Central memory CD4-positive, alpha-beta T cell (primary cell): ENCODE measurements at places on chromosomes 7 and 10.

- DNase-seq = no peak
These were observed 56.8 kb downstream of the XRCC2 start for GRCh38 chr7:152619027-152619739.

DNA sequence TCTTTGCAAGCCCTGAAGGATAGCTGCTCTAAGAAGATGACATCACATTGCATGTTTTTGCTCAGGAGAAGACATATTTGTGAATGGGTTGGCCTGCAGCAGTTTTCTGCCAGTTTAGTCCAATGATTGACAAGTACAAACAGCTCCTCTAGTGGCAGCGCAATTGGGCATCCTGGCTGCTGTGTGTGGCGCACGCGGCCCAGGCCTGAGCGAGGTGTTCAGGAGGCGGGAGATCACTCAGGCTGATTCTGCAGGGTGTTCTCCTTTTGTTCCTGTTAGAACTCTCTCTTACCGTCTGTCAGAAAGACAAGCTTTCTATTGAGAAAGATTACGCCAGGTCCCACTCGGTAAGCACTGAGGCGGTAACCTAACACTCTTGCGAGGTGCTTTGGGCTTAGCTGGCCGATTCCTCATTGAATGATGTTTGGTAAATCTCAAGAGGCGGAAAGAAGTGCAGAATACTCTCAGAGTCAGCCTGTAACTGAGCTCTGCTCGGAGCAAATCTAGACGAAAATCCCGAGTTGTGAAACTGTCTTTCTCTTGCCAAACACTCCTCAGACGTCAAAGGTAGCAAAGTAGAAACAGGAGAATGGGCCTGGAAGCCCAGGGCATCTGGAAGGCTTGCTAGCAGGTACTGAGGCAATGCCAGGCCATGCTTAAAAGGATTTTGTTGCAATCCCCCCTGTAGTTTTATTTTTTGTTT lies 219.2 kb upstream of the BMPER start:
- no peak for DNase-seq

DNA sequence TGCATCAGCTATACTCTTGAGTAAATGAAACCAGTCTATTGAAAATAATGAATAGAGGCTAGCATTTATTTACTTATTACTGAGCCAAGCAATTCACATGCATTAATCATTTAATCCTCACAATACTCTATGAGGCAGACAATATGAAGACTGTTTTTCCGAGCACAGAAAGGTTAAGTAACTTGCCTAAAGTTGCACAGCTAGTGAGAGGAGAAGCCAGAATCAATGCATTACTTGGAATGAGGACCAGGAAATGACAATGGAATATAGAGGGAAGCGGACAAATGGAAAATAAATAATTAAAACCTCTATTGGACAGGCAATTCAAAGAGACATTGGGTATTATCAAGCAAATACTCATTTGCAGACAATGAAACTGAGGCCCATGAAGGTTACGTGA lies 207.6 kb upstream of the PRKCQ start:
- DNase-seq = no peak

GRCh38 chr7:70389531-70390151 lies 742.3 kb upstream of the GALNT17 start:
- DNase-seq = no peak

DNA sequence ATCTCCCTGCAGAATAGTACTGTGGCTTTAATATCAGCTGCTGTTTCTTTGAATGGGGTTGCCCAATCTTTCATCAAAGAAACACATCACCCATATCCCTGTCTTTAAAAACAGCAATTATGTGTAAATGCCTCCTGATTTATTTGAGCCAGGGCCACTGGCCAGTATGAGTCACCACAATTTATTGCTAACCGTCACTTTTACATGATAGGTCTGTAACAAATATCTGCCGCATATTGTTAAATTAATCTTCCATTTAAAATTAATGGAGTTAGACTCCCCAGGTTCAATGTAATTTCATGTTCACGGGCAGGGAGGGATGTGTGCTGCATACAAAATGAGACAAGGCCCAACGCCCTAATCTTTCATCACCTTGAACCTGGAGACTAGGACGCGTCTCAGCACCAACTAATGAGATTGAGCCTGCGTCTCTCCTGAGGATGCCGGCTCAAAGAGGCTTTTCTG lies 673.4 kb downstream of the AUTS2 start:
- no peak for DNase-seq

DNA sequence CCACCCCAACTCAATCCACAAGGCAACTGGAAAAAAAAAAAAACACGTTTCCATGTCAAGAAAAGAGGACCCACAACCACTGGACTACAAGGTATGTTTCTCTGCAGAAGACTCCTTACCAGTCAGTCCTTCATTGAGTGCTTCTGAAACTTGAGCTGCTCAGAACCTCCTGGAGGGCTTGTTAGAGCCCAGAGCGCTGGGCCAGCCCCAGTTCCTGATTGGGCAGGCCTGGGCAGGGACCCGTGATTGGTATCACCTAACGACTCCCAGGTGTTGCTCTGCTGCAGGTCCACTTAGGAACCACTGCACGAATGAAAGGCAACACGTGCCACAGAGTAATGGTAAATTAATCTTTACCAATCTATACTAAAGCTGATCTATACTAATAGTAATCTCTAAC lies 473 bp upstream of the CCDC201 start:
- no peak for DNase-seq

- no peak for DNase-seq
These were observed 139.5 kb downstream of the ST7 start for GRCh38 chr7:117092785-117093184.

GRCh38 chr10:22016046-22016705 lies 12.6 kb upstream of the DNAJC1 start:
- DNase-seq = no peak

- DNase-seq = no peak
These were observed 316.8 kb upstream of the MTPN start for GRCh38 chr7:136293841-136294391.

DNA sequence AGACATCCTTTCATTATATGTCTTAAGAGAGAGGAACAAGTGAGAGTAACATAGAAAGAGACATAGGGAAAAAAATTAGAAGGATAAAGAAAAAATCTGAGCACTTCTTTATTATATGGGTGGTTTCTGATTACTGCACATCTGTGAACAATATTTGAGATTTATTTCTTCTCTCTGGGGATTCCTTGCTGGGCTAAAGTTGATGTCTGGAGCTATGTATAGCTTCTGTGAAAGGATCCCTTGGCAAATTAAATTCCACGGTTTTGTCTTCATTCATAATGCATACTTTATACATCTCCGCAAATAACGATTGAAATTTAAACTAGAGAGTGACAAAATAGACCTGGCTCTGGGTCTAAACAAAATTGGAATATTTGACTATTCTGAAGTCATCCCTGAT lies 232.2 kb upstream of the CTBP2 start:
- no peak for DNase-seq

DNA sequence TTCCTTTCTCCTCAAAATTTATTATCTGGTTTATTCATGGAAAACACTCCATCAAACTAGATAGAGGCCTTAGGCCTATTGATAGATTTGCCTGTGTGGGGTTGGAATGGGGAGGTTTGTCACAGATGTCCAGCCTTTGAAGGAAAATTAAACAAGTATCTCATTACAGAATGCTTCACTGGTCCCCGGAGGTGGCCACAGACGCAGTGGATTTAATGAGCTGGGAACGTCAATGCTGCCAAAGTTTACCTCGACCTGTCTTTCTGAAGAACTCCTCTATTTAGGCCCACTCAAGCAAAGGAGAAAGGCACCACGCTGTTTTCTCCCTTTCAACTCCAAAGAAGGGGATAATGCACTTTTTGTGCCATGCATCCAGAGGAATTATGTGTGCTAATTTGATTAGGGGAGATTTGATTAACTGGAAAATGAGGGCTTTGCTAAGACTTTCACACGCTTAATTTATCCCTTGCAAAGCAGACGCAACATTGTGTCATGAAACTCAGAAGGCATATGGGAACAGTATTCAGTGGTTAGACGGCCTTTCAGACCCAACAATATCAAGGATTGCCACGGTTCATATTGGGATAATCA lies 558.8 kb upstream of the GALNT17 start:
- DNase-seq = no peak

- DNase-seq = no peak
These were observed 448.4 kb upstream of the COBL start for GRCh38 chr7:51764976-51765375.

GRCh38 chr7:30363778-30364563 lies 79.6 kb downstream of the ZNRF2 start:
- DNase-seq = no peak

GRCh38 chr10:116141855-116142254 lies 131.2 kb downstream of the GFRA1 start:
- DNase-seq = no peak

DNA sequence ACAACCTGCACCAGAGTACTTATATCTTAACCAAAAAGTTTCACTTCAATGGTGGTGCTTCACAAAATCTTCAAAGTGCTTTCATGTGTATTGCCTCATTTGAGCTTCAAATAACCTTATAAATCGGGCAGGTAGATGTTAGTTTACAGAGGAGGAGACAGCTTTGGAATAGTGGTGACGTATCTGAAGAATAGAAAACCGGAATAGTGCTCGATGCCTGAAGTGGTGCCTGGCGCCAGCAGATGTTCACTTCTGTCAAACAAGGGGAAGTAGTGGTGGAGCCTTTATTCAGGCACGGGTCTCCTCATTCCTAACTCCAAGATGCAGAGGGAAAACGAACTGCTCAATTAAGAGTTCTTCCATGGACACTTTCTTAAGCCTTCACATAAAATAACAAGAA lies 58.1 kb downstream of the NHLRC2 start:
- DNase-seq = no peak

DNA sequence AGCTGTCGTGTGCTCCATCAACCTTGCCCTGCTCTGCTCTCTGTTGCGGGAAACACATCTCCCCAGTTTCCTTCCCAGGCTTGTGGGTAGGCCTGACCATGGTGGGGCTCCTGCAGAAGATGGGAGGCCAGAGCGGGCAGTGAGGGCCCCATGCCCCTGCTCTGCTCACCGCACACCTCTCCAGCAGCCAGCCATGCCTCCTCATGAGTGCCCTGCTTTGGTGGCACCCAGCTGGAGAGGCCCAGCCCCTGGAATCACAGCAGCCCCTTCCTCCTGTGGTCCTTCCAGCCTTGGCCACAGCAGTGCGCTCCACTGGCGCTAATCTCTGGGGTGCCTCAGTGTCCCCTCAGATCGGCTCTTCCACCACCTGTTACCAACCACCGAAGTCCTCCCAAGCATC lies 4.2 kb upstream of the OPN4 start:
- DNase-seq = no peak

GRCh38 chr10:100755821-100756220 lies 10.4 kb downstream of the PAX2 start:
- no peak for DNase-seq

DNA sequence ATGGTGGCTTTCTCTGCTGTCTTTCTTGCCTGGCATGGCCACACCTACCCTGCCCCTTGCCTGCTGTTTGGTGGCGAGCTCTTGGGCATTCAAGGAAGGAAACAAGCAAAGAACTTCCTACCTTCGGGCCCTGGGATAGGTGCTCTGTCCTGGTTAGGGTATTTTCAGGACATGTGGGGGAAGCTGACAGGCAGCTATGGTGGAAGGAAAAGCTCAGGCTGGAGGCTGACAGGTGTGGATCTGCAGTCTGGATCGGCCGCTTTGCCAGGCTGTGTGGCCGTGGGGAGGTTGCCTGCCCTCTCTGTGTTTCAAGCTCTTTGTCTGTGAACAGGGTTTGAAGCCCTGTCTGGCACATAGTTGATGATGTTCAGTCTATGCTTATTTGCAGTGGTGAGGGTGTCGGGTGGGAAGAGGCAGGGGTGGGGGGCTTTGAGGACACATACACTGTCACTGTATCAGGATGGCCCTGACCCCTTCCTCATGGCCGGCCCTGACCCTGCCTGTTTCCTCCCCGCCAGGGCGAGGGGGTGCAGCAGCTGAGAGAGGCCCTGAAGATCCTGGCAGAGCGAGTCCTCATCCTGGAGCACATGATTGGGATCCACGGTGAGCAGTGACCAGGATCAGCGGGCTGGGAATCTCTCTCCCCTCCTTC lies 73.7 kb downstream of the MYL10 start:
- no peak for DNase-seq

DNA sequence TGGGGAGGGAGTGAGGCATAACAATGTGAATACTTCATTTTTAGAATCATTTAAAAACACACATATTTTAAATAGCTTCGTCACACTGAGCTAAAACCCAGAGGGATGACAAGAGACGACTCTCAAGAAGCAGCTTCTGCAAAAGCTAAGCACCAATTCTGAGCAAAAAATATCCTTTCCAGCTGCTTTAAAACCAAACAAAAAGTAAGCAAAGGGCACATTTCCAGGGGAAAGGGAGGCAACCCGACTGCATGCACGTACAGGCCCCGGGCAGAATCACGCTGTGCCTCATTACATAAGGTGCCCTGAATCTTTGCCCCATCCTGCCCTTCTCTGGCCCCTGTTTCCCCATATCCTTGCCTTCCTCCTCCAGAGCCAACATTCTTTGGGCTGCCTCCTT lies 78.4 kb downstream of the DGKI start:
- no peak for DNase-seq

DNA sequence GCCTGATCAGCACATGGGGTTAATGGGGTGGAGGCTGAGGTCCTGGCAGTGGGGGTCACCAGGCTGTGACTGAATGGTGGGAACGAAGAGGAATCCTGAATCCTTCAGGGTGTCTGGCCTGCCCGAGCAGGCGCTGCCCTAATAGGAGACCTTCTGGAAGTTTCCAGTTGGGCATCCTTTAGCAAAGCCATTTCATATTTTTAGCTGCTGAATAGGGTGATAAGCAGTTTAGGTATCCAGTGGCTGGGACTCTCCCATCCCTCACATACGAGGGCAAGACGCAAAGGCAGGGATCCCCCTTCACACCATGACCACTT lies 159.3 kb downstream of the SH3PXD2A start:
- no peak for DNase-seq

- peak; percentile 51 for DNase-seq
These were observed 37.0 kb upstream of the TES start for GRCh38 chr7:116173051-116174028.

DNA sequence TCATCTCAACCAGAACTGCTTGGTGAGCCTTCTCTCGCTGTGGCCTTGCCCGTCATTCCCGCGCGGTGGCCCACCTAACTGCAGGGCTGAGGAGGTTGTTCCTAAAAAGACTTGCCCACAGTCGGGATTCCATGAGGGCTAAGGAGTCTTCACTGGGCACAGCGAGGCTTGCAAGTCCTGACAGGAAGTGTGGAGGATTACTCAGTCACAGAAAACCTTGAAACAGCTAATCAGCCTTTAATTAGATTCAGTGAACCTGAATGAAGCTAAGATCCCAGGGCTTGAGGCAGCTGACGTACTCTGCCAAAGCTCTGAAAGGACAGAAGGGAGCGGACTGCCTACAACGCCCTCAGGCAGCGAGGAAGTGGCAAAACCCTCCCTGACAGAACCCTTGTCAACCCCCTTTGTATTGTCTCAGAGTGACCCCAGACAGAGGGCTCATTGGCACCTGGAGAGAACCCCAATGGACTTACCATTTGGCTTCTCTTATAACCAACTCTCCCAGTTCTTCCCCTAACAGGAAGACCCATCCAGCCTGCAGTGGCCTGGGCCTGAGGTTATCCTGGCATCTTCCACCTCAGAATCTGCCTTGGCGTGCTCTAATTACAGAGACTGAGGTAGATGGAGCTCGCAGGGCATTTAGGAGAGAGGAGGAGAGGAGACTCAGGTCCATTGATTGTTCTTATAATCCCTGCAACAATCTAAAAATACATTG lies 2.5 kb upstream of the LAMB4 start:
- DNase-seq = no peak

- DNase-seq = no peak
These were observed 211.1 kb upstream of the GALNT17 start for GRCh38 chr7:70920876-70921275.

GRCh38 chr7:155653803-155654202 lies 9.3 kb downstream of the RBM33 start:
- DNase-seq = no peak
